ENCODE measurements at places on chromosomes 6 and 20. TPM values are rescaled to one million over a fixed set of nuclear protein-coding genes. Genes with fewer than 3 reads are reported as not detected.

YWHAB gene
- total RNA-seq, result 209 TPM

BMP2 gene
- total RNA-seq, result not detected

CDH22 gene
- total RNA-seq, result not detected

TTLL9 gene
- total RNA-seq, result not detected

TRAPPC3L gene
- not detected for total RNA-seq

ETV7 gene
- not detected for total RNA-seq

GRCh38 chr6:46556053-46556452 is 64.8 kb upstream of the RCAN2 start:
- DNase-seq, result no peak
- H3K4me1 ChIP-seq, result no peaks in the 10 kb centered on the region
- H3K27me3 ChIP-seq, result peaks cover 32% of the 10 kb centered on the region
- no peak overlapping the region for H3K27ac ChIP-seq
- no peaks in the 10 kb centered on the region for H3K36me3 ChIP-seq

GRCh38 chr6:169144356-169144755 is 109.3 kb downstream of the THBS2 start:
- H3K27ac ChIP-seq, result no peak overlapping the region
- peaks cover 19% of the 10 kb centered on the region for H3K27me3 ChIP-seq
- H3K4me3 ChIP-seq, result no peak overlapping the region
- H3K36me3 ChIP-seq, result no peaks in the 10 kb centered on the region
- DNase-seq, result no peak

- no peak overlapping the region for H3K4me3 ChIP-seq
- no peak for DNase-seq
- H3K27me3 ChIP-seq, result no peaks in the 10 kb centered on the region
Observed at GRCh38 chr6:14456941-14457340, 339.4 kb downstream of the CD83 start.

GRCh38 chr20:56875052-56875659 is 246.1 kb downstream of the TFAP2C start:
- H3K4me1 ChIP-seq, result no peaks in the 10 kb centered on the region
- no peaks in the 10 kb centered on the region for H3K27me3 ChIP-seq
- no peak overlapping the region for H3K4me3 ChIP-seq
- H3K36me3 ChIP-seq, result no peaks in the 10 kb centered on the region
- no peak overlapping the region for H3K27ac ChIP-seq

GRCh38 chr6:21522797-21523456 is 70.6 kb upstream of the SOX4 start:
- no peak overlapping the region for H3K4me3 ChIP-seq
- no peak for DNase-seq
- no peaks in the 10 kb centered on the region for H3K36me3 ChIP-seq
- no peak overlapping the region for H3K27ac ChIP-seq

GRCh38 chr6:156840136-156840535 is 63.0 kb downstream of the ARID1B start:
- peaks cover 40% of the 10 kb centered on the region for H3K4me1 ChIP-seq
- H3K36me3 ChIP-seq, result peaks cover 13% of the 10 kb centered on the region
- no peak overlapping the region for H3K27ac ChIP-seq
- no peak for DNase-seq
